NCI-H1417 (cell line): ENCODE measurements at places on chromosomes 13 and 19.

- DNase-seq: no peak
Observed at GRCh38 chr19:17677002-17677401, 11.2 kb downstream of the UNC13A start.

- no peak for DNase-seq
Observed at GRCh38 chr13:28532388-28533124, 37.6 kb upstream of the FLT1 start.

GRCh38 chr19:41734585-41734984, 20.7 kb upstream of the CEACAM6 start:
- DNase-seq: peak; percentile 76

GRCh38 chr13:87999240-87999700, 328.1 kb downstream of the SLITRK5 start:
- DNase-seq: no peak

GRCh38 chr13:92681239-92681638, 545.4 kb upstream of the GPC6 start:
- DNase-seq: no peak

- DNase-seq: no peak
Observed at GRCh38 chr13:20457670-20458069, 68.0 kb downstream of the CRYL1 start.

DNA sequence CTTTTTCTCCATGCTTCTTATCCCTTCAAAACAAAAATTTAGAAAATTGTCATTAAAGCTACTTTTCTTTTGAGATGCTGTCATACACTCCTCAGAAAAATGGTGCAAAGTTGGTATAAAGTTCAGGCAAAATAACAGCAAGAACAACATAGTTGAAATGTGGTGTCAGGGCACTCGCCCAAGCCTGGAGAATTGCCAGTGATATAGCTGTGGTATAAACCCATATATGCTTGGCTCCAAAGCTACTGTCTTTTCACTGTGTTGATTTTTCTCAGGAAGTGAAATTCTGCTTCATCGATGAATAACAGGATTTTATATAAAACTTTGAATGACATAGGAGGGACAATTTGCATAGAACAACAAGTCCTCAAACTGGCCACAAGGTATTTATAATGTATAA, 2532.9 kb downstream of the PCDH9 start:
- no peak for DNase-seq

DNA sequence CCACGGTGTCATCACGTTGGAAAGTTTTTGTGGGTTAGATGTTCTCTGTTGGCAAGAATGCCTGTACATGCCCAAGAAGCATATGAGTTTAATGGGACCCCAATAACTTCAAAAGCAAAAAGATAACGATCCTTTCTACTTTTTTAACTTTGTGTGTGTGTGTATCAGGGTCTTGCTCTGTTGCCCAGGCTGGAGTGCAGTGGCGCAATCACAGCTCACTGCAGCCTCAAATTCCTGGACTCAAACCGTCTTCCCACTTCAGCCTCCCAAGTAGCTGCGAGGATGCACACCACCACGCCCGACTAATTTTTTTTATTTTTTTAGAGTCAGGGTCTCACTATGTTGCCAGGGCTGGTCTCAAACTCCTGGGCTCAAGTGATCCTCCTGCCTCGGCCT, 34.3 kb upstream of the TPM4 start:
- DNase-seq: no peak

DNA sequence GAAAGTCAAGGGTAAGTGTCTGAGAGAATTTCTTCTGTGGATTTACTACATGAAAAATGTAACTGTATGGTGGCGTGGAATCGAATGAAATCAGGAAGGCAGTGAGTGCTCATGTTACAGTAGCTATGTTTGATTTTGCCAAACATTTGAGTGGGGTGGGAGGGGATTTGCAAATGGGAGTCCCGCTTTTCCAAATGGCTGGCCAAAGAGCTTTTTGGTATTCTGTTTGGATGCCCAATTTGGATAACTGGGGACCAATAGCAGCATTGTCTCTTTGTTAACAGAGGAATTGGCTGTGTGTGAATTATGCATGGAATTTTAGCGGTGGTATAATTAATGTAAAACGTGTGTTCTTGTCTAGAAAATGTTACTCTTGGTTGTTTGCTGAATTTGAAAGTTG, 17.8 kb downstream of the HNRNPM start:
- DNase-seq: no peak
